ENCODE measurements at places on chromosomes 2 and 18. TPM values are rescaled to one million over a fixed set of nuclear protein-coding genes. Genes with fewer than 3 reads are reported as not detected.

GRCh38 chr2:98669675-98670074 is 61.3 kb downstream of the MGAT4A start:
- DNase-seq: no peak

GRCh38 chr2:187581125-187581896 is 27.1 kb upstream of the TFPI start:
- DNase-seq: no peak

DNA sequence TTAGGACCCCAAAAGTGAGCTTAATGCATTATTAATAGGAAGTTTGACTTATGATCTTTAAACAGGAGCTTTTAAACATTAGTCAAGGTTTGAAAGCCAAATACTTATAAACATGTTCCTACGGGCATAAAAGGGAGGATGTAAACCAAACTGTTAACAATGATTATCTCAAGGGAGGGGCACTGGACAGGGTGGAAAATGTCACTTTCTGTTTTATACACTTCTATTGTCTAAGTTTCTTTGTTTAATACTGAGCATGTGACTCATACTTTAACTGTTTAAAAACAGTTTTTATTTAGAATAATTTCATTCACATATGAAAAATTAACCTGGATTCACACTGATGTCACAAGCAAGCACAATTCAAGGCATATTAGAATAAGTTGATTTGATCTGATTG is 18.3 kb upstream of the ITGA6 start:
- no peak for DNase-seq

GRCh38 chr2:172613040-172613439 is 57.1 kb downstream of the PDK1 start:
- no peak for DNase-seq

DNA sequence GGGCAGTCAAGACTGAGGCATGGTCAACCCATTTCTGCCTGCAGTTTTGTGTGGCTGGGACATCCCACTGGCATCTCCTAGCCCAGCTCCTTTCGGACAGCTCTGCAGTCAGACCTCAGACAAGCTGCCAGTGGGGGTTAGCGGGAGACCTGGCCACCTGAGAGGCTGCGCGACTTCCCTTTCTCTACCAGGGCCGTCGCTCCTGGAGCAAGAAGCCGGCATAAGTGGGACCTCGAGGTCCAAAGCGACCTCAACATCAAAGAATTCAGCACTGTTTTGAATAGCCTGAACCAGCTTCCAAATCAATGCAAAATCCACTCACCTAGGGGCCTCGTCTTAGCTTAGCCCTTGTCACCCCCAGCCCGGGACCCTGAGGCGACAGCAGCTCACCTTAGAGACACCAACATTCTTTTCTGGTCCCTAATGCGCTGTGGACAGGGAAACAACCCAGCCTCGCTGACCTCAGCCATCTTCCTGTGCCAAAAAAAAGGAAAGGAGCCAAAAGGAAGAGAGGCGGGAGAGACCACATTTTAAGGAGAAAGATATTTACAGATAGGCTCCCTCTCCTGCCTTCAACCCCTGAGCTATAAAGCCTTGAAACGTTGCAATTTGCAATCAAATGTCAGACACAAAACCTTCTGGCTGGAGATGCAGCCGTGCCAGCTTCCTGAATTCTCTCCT is 81.2 kb downstream of the GFPT1 start:
- DNase-seq: no peak

BABAM2 gene
- 45.2 TPM for total RNA-seq

PRKAG3 gene
- total RNA-seq: not detected

C2orf81 gene
- 5.2 TPM for total RNA-seq

CSRNP3 gene
- 1.3 TPM for total RNA-seq
